Body of pancreas (tissue), 4 donors: ENCODE measurements at places on chromosomes 2 and 18. TPM values are rescaled to one million over a fixed set of nuclear protein-coding genes. Genes with fewer than 3 reads are reported as not detected.

The ZFP36L2 gene
- 116 TPM for total RNA-seq

DNA sequence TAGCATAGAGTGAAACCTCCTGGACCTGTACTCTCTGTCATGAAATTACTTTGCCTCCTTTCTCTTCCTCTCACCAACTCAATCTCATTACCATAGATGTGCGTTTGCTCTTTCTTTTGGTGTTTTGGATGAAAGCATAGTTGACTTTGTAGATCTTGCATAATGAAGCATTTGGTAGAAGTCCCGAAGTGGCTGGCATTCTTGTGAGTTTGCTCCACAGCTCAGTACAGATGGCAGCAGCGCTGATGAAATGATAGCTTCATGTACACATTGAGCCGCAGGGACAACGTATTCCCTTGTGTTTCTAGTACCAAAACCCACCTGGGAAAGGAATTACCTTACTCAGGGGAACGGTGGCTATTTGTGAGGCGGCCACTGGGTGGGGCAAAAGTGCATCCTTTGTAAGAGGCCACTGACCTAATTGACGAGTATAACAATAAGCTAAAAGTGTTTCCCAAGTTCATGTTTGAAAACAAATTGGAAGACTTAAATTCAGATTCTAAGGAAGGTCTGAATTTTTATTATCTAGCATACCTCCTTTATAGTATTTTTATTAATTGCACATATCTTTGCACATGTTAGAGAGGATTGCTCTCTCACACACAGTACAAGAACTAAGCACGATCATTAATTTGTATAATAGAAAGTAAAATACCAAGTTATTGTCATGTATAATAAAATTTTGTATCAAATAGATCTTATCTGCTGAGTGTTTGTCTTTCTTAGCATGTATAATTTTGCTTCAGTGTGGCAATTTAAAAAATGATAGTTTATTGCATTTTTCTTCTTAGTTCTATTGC lies 25.4 kb upstream of the CDH7 start:
- peak; percentile 40 for DNase-seq

The CYRIA gene
- total RNA-seq: 5.3 TPM

GRCh38 chr2:42834161-42834560 lies 41.8 kb upstream of the HAAO start:
- no peak for DNase-seq

The MATN3 gene
- not detected for total RNA-seq

GRCh38 chr18:55981712-55982475 lies 393.9 kb upstream of the TCF4 start:
- no peak for DNase-seq

DNA sequence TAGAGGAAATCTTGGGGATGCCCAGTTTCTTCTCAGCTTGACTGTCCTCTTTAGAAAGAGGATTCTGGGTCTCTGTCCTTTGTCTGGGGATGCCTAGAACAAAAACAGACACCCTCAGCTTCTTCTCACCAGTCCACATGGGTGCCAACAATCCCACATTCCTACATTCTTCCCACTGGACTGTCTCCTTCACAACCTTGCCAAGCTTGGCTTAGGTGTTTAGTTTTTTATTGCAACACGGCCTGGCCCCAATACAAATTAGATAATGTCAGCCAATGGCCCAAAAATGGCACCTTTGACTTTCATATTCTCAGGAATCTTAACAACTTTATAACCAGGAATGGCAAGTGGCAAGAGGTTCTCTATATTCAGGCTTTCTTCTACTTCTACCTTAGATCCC lies 273.0 kb downstream of the RNF152 start:
- DNase-seq: no peak

DNA sequence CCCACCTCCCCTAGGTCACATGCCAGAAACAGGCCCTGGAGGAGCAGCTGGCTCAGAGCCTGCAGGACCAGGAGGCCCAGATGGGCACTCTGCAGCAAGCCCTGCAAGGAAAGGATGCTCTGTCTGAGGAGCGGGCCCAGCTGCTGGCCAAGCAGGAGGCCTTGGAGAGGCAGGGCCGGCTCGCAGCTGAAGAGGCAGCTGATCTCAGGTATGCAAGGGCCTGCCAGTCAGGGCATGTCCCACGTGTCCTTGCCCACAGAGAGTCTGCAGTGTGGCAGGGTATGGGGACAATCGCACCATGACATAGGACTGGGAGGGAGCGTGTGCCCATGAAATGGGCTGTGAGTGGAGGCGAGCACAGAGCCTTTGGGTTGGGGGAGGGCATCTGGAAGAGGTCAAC lies 39.9 kb downstream of the CROCC2 start:
- no peak for DNase-seq

The GYPC gene
- 28.8 TPM for total RNA-seq

GRCh38 chr18:25125680-25126079 lies 226.3 kb downstream of the ZNF521 start:
- no peak for DNase-seq
